ENCODE measurements at places on chromosomes 16 and 17.

GRCh38 chr17:45222996-45223538 is 1.4 kb downstream of the FMNL1 start:
- peak; percentile 8 for DNase-seq

DNA sequence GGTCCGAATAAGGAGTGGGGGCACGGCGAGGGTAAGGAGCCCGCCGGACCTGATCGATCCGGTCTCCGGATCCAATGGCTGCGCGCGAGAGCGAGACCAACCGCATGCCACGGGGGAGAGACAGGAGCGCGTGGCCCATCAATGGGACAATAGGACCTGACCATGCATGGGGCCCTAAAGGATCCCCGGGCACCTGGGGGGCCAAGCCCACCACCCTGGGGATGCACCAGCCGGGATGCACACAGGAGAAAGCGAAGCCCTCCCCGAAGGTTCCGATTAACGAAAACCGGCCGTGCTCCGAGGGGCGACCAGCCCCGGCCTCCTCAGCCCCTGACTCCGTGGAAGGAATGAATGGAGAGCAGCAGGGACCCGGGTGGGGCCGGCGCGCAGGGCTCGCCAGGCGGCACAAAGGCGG is 525 bp downstream of the JPT1 start:
- no peak for DNase-seq

DNA sequence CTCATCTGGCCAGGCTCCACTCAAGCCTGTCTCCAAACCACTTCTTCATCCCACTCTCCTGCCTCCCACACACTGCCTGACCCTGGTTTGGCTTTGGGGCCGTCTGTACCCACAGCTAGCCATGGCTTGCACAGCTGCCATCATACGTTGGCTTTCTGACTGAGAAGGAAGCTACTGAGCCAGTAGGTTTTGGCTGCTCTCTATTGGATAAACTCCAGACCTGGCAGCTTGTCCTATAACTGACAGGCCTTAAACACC is 3.9 kb downstream of the MIF4GD start:
- no peak for DNase-seq

DNA sequence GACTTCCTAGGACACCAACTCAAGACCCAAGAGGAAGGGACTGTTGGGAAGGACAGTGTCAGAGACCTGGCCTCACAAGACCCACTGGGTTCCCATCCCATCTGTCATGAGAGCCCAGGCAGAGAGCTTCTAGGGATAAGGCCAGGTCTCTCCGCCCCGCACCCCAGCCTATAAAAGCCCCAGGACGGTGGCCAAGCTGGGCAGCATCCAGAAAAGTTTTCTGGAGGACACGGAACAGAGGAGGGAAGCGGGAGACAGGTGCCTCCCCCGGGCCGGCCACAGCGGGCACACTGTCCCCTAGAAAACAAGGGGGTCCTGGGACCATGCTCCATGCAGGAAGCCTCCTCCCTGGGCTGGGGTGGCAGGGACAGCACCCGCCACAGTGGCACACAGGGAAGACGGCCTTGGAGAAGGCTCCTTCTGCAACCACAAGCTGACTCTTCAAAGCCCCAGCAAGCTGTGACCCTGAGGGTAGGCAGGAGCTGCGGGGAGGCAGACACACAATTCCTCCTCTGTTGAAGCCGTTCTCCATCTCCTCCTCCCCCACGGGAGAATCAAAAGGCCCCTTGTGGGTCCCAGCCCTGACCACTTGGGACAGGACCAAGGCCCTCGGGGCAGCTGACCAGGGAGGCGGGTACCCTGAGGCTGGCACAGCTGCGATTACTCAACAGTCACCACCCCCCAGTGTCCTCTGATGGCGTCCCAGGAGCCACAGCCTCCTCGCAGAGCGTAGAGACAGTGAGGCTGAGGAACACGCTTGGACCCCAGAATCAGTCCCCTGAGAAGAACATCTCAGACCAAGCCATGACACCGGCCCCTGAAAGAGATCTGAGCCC is 26.1 kb downstream of the TRPV3 start:
- DNase-seq, result no peak

DNA sequence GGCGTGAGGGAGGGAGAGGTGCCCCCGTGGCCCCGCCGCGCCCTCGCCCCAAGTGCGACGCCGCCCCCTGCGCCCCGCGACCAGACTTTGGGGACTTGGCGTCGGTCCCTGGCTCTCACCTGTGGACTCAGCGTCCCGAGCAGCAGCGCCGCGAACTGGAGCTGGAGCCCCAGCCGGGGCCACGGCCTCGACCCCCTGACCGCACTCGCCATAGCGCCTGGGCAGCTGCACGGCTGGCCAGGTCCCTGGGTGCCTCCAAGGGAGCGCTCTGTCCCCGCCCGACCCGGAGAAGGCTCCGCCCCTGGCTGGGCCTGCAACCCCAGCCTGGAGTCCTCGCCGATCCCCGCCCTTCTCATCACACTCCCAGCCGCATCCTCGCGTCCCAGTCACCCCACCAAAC is at the start of gene ERN2:
TSS of gene ERN2 (minus strand) at position 247 of the 400 bp plus-strand sequence. CDS start at position 212, 35 bp downstream.
- DNase-seq, result no peak

- DNase-seq, result no peak
These were observed 28.9 kb downstream of the GP2 start for GRCh38 chr16:20298452-20298851.

DNA sequence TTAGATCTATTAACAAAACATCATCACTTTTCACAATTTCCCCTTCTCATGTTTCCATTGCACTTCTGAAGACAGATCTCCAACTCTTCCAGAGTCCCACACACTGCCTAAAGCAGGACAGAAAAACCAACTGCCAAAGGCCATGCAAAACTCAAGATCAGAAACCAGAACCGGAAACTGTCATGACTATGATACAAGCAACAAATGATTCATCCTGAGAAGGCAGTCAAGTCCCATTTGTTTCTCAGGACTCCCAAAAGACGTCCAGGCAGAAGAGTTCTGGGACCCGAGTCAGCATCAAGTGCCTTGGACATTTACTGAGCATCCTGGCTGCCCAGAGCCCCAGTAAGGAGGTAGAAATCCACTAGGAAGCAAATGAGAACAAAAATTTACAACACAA is 38.8 kb downstream of the ERN1 start:
- DNase-seq, result no peak

DNA sequence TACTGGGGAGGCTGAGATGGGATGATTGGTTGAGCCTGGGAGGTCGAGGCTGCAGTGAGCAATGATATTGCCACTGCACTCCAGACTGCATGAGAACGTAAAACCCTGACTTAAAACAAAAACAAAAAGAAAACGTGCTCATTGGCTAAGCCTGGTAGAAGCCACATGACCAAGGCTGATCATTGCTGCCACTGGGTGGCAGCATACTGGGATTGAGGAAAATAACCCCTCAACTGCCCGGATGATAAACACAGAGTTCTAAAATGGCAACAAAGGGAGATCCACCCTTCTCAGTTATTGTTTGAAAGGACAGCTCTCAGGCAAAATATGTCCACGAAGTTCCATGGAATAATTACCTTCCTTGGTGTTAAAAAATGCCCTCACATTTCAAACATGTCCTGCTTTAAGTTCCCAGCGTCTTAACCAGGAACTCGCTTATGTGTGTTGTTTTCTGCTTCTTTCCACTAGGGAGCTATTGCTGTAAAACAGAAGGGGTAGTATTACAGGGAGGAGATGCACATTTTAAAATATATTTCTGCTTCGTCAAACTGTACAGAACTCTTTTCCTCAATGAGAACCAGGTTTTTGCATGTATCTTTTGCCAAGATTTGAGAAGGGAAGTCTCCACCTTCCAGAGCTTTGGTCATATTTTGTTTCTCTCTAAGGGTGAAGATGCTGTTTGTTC is 675.3 kb downstream of the MAF start:
- DNase-seq, result no peak

DNA sequence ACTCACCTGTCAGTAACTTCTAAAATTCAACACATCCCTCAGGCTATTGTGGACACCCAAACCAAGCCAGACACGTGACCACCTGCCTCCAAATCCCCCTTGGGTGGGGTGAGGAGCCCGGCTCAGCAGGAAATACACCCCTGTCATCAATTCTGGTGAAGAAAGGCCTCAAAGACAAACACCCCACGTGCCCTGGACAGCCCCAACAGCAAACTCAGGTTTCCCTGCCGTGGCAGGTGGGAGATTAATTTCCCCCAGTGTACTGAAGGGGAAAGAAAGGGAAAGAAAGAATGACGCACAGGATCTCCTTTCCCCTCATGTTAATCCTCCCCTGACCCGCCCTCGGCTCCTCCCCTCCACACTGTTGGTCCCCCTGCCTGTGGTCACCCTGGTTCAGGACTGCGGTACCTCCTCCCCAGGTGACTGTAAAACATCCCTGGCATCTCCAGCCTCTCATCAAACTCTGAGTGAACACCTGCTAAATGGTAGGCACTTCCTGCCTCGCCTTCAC is 98.3 kb downstream of the ZNF423 start:
- no peak for DNase-seq

GRCh38 chr17:15444805-15445204 is 22.6 kb downstream of the CDRT4 start:
- no peak for DNase-seq

DNA sequence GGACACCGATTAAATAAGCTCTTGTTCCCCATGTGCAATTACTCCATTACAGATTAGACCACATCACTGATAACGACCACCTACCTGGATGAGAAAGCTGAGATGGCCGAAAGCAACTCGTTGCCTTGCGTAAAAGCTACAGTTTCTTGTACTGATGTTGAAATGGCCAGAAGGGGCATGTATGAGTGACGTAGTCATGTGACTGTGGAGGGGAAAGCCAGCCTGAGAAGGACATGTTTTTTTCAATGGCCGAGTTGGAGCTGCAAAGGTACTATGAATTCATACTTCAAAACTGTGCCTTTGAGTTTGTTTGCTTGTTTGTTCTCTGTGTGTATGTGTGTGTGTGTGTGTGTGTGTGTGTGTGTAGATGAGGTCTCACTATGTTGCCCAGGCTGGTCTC is 17.0 kb upstream of the HYDIN start:
- no peak for DNase-seq

DNA sequence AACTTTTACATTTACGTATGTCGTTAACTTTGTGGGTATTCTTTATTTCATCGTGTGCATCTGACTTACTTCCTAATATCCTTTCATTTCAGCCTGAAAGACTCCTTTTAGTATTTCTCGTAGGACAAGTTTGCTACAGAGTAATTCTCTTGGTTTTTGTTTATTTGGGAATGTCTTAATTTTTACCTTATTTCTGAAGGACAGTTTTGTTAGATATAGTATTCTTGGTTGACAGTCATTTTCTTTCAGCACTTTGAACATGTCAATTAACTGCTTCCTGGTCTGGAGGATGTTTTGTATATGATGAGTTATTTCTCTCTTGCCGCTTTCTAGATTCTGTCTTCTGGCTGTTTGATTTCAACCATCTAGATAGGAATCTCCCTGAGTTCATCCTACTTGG is 109.2 kb upstream of the NACA2 start:
- DNase-seq, result no peak

DNA sequence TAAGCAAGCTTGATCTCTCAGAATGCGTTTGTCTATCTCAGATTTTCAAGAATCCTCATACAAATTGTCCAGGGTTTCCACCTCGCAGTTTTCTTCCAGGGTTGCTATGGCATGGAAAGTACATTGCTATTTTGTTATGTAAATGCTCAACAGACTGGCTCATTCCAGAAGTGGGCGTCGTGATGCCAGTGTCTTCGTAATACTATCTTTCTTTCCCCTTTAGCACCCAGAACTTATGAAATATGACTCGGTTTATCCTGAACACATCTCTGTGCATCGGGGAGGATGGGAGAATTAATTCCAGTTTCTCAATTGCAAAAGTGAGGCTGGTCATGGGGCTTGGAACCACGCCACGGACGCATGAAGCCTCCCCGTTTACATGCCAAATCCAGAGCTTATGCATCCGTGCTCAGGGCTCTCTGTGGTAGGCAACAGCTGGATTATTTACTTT is 405.0 kb downstream of the WWOX start:
- DNase-seq, result no peak

- DNase-seq, result no peak
These were observed 54.9 kb downstream of the KLHDC4 start for GRCh38 chr16:87710887-87711286.

GRCh38 chr16:89187770-89188392 is 12.5 kb downstream of the SLC22A31 start:
- DNase-seq, result no peak

GRCh38 chr16:26391833-26392232 is 674.9 kb upstream of the C16orf82 start:
- DNase-seq, result no peak

DNA sequence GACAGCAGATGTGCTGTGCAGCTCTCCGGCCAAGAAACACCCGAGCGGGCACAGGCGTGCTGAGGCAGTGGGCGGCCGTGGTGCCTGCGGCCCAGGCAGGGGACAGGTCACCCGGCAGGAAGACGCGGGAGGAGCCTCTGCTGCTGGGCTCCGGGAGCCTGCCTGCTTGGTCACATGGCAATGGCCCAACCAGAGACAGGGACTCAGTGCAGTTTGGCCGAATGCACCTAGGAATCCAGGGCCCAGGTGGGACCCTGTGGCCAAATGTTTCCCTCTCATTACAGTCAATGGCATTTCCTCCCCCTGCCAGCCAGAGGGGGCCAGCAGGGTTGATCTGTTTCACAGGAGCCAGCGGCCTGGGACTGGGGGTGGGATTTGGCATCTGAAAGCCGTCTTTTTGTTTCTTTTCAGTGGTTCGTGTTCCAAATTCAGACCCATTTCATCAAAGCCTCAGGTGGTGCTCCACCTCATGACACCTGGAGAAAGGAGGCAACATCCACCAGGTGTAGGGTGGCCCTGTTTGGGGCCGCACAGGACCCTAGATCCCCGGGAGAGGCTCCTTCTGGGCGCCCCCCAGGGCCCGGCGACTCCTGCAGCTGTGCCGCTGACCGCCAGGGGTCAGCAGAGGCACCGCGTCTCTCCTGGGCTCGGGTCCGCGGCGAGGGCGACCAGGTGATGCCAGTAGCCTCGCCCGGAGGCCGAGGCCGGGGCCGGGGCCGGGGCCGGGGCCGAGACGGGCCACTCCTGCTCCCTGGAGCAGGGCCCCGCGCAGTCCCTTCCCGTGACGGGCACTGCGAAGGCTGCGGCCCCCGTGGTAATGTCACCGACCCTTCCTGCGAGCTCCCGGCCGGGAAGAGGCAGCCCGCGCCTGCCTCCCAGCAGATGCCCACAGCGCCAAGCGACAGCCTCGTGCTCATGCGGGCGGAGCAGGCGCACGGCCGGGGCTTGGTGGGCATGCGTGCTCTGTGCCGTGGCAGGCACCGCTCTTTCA is 118.5 kb downstream of the C16orf78 start:
- DNase-seq, result peak; percentile 82

- DNase-seq, result no peak
These were observed 215.9 kb upstream of the TNRC6C start for GRCh38 chr17:77742579-77742978.

DNA sequence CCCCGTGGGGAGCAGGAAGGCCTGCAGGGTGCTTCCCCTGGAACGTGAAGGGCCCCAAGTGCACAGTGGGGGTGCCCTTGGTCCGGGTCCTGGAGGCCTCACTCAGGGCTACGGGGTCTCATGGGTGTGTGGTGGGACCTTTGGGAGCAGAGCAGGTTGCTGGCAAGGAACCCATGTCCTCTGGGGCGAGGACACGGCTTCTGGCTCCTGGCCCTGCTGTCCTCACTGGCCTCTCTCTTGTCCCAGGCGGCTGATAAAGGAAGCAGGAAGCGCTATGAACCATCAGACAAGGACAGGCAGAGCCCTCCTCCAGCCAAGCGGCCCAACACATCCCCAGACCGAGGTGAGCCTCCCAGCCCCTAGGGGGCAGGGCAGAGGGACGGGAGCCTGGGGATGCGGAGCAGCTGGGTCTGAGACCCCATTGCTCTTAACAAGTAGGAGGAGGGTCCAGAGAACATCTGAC is 9.8 kb upstream of the IL17C start:
- DNase-seq, result no peak

GRCh38 chr16:21650521-21650920 is 1.9 kb downstream of the IGSF6 start:
- DNase-seq, result no peak

- no peak for DNase-seq
These were observed 904.3 kb upstream of the CDH8 start for GRCh38 chr16:62940569-62940968.

GRCh38 chr17:41959336-41960095 is 7.1 kb upstream of the CNP start:
- peak; percentile 53 for DNase-seq

All from AG08396 (cell line).